Stimulated activated memory B cell treated with anti-CD40 and anti-IgM and Interleukin-4, amounts not matched to agents 10 μg/mL and 1 μg/mL and 100 μg/mL, for 72 hours (primary cell): ENCODE measurements at places on chromosomes 2 and 18.
A peak's percentile ranks its signal among the peaks of the same experiment; 100 is the strongest.

DNA sequence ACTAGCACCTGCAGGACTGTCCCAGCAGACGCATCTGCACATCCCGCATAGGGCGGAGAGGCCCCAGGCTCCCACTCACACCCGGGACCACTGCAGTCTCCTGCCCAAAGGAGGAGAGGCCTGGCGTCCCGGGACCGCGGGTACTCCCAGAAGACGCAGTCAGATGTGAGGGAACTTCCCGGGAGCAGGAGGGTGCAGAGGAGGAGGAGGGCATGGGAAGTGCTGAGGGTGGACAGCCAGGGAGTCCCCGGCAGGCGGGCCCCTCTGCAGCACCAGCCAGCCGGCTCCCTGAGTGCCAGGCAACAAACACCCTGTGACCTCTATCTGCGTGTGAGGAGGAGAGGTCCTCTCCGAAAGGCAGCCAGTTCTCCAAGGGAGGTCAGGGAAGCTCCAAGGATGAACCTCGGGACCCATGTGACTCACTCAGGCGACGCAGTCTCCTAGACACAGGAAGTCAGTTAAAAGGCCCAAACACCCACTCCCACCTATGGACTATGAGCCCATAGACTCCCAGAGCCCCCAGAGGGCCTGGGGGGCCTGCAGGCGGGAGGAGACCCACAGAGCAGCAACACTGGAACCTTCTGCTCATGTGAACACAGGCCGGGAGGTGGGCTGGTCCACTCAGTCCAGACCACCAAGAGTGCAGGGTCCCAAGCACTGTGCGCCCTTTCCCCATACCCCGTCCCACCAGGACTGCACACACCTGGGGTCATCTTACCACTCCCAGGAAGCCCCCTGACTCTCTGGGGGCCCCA is 4.2 kb downstream of the PXDN start:
- ATAC-seq, result no peak

DNA sequence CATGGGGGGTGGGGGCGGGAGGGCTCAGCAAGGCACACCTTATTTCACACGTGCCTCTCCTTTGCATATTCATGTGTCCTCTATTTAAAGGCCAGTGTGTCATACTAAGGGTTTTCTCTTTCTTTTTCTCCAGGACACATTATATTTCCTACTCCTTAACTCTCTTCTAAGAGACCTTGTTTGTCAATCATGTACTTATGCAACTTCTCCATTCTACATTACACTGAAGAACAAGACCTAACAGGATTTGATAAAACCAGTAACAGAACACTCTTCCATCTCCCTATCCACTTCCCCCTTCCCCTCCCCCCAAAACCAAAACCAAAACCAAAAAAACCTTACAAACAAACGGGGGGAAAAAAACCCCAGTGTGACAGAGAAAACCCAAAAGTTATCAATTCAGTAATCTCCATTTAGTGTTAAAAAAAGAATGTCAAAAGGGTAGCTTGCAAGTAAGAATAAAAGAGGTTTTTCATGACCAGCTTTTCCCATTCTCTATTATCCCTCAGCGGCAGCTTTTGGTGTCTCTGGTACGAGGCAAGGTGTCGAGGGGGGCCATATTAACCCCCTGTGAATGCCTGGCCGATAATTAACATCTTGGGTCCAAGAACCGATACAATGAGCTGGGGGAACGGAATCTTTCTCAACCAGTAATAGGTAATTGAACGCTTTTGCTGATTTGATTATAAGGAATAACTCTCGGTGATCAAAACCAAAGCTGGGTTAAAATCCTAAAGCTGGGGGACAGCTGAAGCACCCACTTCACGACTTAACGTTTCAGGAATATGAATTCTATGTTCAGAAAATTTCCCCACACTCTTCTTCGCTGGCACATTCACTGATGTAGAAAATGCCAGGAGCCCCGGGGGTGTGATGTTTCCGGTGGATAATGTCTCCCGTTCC is 191.0 kb upstream of the TCF4 start:
- ATAC-seq, result peak; percentile 28

DNA sequence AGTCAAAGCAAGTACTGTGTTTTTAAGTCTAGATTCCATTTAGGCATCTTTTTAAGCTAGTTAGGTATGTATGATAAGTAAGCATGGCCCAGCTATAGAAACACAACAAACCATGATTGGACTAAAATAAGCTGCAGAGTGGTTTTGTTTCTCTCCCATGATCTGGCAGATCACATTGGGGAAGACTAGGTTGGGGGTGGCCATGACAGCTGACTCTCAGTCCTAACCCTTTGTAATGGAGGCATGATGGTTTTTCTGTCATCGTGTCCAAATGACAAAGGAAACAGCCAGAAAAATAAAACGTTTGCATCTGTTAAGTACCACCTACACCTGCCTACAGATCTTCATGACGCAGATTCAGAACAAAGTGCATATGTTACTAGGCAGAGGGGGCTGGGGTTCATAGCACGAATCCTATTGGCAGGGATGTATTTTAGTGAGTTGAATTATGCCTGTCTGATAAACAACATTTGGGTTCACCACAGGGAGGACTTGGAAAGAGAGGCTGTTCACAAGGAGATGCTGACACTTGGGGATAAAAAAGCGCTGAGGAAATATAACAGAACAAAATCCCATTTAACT is 33.8 kb upstream of the GALNT5 start:
- ATAC-seq, result no peak

DNA sequence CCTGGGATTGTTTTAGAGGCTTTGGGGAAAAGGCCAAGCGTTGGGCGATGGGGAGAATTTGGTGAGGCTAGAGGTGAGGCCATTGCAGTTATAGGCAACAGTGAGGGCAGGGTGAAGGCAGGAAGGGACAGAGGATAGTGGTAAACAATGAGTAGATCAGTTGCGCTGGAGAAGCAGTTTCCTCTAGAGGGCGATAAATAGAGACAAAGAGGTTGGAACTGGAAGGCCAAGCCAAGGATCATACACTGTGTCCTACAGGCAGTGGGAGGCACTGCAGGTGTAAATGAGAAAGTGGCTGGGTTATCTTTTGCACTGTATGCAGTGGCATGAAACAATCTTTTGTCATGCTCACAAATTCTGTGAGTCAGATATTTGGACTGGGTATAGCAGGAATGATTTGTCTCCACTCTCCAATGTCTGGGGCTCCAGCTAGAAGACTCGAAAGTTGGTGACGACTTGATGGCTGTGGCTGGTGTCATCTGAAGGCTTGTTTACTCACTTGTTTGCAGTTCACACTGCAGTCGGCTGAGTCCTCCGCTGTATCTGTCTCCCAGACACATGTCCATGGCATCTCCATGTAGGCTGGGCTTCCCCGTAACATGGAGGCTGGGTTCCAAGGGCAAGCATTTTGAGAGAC is 82.1 kb downstream of the TNP1 start:
- peak; percentile 45 for ATAC-seq

DNA sequence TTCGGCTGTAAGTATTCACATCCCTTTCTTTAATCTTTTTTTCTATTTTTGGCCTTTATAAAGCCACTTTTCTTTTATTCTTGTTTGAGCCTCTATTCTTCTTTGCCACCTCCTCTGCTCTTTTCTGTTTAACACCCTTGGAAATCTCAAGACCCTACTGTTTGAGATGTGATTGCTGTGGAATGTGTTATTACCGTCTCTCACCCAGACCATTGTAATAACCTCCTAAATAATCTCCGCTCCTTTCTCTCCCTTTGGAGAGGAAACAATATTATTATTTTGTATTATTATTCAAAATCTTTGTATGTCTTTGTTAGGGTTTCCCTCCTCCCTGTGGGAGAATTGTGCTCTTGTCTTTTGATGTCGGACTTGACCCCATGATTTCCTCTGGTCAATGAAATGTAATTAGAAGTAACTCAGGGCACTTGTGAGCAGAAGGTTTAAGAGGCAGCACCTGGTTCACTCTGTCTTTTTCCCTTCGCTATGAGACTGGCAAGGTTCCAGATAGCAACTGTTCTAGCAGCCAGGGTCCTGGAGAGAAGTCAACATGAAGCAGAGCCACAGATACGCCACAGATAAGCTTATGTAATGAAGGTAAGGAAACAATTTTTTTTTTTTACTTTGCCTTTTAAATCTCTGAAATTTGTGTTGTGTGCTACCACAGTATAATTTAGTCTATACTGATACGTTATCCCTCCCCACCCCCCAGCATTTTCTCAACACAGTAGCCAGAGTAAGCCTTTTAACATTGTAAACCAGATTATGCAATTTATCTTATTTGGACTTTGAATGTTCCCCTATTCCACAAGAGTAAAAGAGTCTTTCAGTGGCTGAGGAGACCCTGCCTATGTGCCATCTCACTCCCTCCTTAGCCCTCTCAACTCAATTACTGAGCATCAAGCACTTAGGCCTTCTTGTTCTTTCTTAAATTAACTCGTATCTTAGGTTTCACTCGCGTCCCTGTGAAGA is 601.2 kb upstream of the ZNF804A start:
- ATAC-seq, result no peak

DNA sequence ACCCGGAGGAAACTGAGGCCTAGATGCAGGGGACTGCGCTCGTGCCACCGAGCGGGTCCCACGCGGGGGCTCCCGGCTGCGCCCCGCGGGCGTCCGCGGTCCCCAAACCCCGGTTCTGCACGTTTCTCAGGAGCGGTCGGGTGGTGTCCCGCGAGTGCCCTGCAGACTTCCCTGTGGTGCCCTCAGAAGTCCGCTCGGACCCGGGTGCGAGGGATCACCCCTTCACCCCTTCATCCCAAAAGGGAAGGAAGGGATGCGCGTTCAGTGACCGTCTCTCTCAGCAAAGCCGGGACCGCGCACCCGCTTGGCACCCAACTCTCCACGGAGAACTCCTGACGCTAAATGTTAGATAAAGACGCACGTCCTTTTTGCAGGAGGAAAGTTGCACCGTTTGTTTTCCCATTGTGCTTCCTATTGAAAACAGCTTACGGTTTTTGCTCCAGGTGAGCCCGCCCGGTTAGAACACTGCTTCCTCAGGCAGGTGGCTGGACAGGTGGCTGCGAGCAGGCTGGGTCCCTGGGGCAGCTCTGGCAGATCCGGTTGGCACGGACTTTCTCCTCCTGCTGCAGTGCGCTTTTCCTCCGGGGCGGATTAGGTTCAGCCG is 779 bp downstream of the DGKD start:
- peak; percentile 9 for ATAC-seq
